Stimulated activated CD8-positive, alpha-beta memory T cell treated with anti-CD3 and anti-CD28 coated beads, Interleukin-15, amount 100 ng/mL, for 24 hours (primary cell): ENCODE measurements at places on chromosomes 1 and 21.

GRCh38 chr1:189205863-189206262 lies 1271.8 kb downstream of the BRINP3 start:
- DNase-seq: no peak

DNA sequence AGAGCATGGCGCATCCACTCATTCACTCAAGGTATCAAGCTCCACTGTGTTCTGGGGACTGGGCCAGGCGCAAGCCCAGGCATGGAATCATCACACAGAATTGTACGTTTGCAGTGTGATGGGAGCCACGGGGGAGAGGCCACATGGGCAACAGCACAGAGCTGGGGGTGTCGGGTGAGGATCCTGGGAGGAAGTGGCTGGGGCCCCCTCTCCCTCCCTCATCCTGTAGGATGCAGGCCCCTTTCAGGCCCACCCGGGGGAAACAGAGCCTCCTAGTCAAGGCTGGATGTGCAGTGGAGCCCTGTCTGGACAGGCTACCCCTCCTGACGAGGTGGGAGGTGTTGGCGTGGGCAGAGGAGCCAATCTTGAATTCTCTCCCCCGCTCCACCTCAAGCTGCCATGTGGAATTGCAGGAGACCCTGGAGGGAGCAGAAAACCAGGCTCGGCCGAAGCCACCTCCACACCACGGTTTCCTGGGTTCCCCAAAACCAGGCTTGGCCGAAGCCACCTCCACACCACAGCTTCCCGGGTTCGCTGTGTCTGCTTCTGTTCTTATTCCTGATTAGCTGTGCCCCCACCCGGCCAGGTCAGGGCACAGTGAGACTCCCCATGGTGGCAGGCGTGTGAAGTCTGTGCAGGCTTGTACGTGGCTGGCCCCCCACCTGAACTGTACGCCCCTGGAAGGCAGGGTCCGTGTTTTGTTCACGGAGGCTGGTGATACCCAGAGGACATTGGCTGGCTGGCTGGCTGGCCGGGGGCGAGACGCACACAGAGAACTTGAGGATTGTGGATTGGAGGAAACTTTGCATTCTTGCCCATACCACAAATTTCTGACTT lies 4.2 kb upstream of the C1orf174 start:
- DNase-seq: no peak

DNA sequence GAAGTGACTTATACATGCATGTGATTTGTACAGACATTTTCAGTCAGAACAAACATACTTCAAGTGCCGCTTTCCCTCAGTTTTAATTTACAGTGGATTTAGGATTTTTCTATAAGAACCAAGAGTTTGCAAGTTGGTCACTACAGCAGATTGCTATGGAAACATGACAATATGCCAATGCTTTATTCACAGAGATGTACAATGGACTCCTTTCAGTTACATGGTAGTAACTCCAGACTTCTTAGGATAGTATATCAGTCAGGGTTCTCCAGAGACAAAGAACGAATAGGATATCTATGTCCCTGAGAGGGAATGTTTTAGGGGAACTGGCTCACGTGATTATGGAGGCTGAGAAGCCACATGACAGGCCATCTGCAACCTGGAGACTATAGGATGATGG lies 27.4 kb downstream of the IFI44 start:
- DNase-seq: no peak

- DNase-seq: no peak
Measured at GRCh38 chr1:207336559-207337467, 15.3 kb downstream of the CD55 start.

DNA sequence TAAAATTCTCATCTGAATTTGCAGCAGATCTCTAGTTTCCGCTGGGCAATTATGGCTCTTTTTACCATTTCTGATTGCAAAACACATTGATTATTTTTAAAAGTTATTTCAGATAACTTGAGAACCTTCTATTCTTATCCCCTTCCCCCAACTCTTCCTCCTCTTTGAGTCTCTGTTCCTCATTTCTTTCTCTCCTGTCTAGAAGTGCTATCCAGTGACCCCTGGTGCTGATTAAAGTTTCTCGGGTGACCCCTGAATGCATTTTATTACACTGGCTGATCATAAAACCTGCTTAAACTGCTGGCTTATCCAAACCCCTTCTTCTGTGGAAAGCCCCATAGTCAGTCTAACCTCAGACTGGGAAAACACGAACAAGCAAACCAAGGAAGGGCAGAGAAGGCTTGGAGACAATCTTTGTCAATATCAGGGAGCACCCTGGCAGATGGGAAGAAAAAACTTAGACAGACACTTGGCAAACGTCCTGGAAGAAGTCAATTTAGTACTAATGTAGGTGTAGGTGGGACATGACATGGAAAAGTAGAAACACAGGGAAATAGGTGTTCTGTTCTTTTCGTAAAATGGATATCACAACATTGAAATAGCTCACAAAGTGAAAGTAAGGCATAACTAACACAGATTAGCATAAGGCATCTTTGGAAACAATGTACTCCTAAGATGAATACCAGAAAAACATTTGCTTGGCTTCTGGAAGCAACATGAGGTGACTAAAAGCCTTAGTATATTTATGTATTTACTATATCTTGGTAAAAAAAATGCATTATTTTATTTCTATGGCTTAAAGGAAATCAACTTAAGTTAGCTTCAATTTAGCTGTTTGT lies 61.4 kb downstream of the GORAB start:
- no peak for DNase-seq
